NCI-H2029 treated with DMSO at 0.1 percent for 48 hours (cell line): ENCODE measurements at places on chromosomes 3 and 15.

DNA sequence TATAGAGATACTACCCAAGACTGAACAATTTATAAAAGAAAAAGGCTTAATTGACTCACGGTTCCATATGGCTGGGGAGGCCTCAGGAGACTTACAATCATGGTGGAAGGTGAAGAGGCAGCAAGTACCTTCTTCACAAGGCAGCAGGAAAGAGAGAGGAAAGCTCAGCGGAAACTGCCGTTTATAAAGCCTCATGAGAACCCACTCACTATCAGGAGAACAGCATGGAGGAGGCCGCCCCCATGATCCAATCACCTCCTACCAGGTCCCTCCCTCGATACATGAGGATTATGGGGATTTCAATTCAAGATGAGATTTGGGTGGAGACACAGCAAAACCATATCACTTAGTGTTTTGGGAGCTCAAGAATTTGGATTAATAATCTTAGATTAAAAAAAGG, 240.2 kb downstream of the UACA start:
- DNase-seq = no peak

DNA sequence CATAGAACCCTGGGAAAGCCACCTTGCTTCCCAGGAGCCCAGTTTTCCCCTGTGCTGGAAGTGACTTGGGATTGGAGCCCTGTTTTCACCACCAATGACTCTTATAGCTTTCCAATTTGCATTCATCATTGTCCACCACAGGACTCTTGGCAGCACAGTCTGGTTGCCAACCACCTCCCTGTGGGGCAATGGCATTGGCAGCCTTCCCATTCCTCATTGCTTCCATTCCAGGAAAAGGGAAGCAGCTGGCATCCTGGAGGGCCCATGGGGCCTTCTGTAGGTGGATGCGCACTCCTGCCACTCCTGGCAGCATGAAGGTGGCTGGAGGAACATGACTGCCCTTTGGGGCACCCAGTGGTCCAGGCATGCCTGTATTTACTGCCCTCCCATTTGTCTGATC, 57.7 kb downstream of the FEM1B start:
- DNase-seq = peak; percentile 18

DNA sequence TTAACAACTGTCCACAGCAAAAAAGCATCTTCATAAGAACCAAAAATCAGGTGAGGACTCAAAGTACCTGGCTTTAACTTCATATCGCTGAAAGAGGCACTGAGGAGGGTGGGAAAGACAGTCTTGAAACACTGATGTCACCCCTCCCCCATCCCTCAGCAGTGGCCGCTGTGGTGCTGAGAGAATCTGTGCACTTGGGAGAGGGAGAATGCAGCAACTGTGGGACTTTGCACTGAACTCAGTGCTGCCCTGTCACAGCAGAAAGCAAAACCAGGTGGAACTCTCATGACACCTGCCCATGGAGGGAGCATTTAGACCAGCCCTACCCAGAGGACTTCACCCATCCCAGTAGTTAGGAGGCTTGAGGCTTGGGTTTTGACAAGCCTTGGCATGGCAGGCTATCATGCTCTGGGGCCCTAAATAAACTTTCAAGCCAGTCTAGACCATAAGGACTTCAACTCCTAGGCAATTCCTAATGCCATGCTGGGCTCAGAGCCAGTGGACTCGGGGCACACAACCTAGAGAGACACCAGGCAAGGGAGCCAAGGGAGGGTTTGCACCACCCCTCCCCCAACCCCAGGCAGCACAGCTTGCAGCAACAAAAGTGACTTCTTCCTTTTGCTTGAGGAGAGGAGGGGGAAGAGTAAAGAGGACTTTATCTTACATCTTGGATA, 6.1 kb upstream of the ZSCAN2 start:
- DNase-seq = no peak

- no peak for DNase-seq
These were observed 32.0 kb downstream of the AP4E1 start for GRCh38 chr15:50940506-50940905.

GRCh38 chr3:58041826-58042324, 33.7 kb downstream of the FLNB start:
- DNase-seq = no peak

DNA sequence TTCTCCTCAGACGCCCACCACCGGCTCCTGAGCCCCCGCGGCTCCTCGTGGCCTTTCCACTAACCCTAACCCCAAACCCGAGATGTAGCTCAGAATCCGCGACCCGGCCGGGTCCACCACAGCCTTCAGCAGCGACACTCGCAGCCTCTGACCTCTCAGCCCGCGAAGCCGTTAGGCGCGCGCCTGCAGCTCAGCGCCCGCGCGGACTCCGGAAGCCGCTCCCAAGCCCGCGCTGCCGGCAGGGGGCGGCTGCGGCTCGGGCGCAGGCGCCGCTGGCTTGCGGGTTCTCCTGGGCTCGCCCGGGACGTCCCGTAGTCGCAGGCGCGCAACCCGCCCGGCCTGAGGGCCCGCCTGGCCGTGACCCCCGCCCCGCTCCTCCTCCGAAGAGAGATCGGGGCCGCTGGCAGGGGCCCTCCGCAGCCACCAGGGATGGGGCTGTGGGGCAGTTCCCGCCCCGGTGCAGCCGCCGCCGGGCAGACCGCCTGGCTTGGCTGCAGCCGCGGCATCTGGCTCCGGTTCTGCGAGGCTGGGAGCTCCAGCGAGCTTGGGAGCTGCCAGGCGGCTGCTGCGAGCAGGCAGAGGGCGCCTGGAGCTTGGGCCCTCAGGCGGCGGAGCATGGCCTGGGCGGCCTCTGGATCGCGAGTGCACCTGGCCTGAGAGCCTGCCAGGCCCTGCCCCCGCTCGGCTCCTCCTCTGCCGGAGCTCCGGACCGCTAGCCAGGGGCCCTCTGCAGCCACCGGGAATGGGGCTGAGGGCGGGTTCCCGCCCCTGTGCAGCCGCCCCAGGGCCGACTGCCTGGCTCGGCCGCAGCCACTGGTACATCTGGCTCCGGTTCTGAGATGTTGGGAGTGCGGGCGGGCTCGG, 120.7 kb downstream of the LMLN start:
- DNase-seq = no peak

- no peak for DNase-seq
These were observed 2.5 kb downstream of the GRAMD2A start for GRCh38 chr15:72195101-72195511.

DNA sequence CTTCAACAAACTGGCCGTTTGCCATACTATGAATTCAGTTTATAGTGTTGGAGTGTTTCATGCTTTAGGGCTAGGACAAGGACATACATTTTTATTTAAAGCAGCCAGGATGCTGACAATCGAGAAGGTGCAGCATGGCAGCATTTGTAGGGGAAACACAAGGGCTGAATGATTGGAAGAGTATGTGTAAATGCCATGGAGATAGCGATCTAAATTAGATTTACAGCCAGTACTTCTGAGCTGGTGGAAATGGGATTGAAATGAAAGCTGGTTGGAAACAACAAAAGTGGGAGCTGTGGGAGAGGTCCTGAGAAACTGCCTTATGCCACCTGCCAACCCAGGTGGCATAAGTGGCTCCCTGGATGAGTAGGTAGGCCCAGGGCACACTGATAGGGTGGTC, 209.9 kb upstream of the MRPL3 start:
- no peak for DNase-seq

DNA sequence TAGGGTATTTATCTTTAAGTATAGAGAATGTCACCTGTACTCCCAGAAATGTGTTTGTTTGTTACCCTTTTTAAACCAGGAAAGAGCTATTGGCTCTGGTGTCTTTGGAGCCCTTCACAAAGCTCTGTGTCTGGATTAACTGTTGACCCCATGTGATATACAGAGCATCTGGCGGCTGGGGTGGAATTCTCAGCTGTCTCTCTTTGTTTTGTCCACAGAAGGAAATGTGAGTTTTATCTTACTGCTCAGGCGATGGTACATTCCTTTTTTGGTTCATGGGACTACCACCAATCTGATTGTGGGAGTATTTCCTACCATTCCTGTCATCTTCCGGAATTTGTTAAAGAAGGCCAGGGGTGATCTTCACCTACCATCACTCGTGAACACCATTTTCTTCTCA, 120.3 kb downstream of the AKAP13 start:
- no peak for DNase-seq

DNA sequence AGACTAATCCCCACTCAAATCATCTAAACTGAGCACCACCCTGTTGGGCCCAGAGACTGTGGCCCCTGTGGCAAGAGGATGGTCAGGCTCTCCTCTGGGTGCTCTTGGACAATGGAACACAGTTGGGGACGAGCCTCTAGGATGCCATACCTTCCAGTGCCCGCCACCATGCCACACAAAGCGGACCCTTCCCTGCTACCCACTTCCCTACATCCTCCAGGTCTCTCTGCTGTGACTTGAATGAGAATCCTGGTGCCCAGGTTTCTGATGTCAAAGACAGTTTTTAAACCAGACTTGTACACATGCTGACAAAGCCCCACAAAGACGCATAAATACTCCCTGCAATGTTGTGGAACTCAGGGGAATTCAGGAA, 4.7 kb downstream of the CCDC51 start:
- no peak for DNase-seq

DNA sequence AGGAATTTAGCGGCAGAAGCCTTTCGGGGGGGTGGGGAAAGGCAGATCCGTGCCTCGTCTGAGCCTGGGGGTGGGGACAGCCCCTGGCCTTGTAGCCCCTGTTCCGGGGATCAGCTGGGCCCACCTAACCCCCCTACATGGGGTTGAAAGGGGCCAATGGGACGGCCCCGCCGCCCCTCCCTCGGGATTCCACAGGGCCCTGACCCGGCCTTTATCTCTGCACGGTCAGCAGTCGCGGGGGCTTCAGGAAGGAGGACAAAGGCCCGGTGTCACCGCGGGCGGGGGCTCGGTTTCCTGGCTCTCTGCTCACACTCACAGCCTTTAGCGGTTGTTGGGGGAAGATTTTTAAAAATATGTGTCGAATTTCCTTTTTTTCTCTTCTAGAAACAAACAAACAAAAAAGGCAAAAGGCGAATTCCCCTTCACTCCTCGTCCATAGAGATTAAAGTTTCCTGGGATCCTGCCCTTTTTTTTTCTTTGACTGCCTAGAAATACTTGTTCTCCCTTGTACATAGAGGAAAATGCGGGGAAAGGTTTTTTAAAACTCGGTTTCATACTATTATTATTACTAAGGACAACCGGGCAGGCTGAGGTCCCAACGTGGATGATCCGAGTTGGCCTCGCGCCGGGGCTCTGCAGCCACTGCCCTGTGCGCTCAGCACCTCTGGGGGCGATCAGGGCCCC, 7.9 kb downstream of the FOXL2 start:
- no peak for DNase-seq

DNA sequence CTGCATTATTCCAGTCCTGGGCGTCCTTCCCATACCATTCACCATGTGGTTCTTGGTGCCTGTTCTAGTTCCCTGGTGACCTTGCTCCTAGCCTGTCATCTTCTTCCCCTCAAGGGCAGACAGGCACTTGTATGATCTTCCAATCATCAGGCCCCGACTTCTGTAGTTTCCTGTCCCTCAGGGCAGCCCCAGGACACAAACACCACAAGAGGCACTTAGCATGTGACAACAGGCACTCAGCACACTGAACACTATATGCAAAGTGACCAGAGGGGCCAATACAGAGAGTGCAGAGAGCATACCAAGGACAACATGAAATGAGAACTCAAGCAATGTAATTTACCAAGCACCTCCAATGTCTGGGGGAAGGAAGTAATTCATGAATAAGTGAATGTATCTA, 17.9 kb downstream of the TMEM40 start:
- DNase-seq = peak; percentile 50

DNA sequence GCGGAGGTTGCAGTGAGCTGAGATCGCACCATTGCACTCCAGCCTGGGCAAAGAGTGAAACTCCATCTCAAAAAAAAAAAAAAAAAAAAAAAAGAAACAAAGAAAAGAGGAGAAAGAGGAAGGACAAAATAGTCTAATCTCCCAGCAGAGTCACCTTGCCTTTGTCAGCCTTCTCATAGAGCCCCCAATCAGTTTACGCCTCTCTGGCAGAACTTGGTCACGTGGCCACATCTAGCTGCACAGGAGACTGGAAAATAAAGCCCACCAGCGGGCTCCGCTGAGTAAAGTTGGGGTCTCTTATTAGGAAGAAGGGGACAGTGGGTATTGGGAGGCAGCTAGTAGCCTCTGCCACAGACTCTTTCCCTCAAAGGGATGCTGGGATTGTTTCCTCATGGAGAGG, 41.9 kb downstream of the USP13 start:
- DNase-seq = no peak

DNA sequence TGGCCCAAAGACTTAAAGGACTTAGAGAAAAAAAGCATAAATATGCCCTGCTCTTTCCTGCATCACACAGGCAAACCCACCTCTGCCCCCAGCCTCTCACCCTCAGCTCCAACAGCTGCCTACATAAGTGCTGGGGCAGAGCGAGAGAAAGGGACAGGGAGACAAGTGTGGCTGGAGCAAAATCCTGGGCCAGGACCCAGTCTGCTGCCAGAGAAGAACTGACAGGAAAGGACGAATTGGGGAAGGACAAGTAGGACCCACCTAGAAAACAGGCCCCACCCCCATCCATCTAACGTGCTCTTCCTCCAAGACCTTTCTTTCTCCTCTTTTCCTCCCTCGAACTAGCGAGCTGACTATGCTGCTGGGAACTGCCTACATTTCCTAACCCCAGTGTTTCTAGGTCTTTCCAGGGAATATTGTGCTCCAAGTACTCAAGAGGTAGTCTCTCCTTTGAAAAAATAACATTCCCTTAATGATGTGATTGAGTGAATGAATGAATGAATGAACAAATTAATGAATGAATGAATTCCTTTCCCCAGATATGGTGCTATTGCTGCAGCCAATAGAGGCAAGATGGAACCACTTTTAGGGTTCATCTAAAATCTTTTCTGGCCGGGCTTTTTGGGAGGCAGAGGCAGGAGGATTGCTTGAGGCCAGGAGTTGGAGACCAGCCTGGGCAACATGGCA, 18.4 kb downstream of the IGDCC4 start:
- DNase-seq = no peak

DNA sequence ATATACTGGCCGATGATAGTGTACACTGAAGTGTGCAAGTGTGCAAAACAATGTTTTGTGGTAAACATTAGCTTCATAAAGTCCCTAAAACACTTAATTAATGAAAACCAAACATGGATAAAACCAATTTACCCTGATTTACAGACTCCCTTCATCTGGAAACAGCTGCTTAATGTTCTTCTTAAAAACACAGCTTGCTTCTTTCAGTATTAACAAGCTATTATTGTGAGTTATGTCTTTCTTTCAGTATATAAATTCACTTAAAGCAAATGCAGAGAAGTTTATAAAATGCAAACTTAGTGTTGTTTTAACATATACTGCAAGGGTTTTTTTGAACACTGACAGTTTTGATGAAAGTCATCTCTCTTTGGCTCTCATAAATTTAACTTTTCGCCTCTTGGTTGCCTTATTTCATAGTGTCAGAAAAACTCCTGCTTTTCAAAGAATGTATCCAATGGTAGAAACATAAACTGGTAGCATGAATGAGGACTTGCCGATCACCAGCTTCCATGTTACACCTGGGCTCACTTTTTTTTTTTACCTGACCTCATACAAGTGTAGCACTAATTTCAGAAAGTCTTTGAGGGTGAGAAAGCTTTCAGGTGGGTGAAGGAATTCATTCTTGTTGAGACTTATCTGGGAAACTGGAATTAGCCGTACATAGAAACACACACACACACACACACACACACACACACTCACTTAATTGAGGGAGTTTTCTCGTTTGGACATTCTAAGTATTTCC, 532.2 kb downstream of the ROBO2 start:
- no peak for DNase-seq

GRCh38 chr3:134084242-134084950, 54.7 kb upstream of the SLCO2A1 start:
- no peak for DNase-seq
